ENCODE measurements at places on chromosomes 7 and 10. TPM values are rescaled to one million over a fixed set of nuclear protein-coding genes. Genes with fewer than 3 reads are reported as not detected.
A peak's percentile ranks its signal among the peaks of the same experiment; 100 is the strongest.

TRIM73 gene
- total RNA-seq: 0.39 TPM

- H3K27ac ChIP-seq: no peak overlapping the region
- DNase-seq: no peak
- H3K4me1 ChIP-seq: no peaks in the 10 kb centered on the region
- H3K4me3 ChIP-seq: no peak overlapping the region
Measured at GRCh38 chr7:55026086-55026790, 7.4 kb downstream of the EGFR start.

DNA sequence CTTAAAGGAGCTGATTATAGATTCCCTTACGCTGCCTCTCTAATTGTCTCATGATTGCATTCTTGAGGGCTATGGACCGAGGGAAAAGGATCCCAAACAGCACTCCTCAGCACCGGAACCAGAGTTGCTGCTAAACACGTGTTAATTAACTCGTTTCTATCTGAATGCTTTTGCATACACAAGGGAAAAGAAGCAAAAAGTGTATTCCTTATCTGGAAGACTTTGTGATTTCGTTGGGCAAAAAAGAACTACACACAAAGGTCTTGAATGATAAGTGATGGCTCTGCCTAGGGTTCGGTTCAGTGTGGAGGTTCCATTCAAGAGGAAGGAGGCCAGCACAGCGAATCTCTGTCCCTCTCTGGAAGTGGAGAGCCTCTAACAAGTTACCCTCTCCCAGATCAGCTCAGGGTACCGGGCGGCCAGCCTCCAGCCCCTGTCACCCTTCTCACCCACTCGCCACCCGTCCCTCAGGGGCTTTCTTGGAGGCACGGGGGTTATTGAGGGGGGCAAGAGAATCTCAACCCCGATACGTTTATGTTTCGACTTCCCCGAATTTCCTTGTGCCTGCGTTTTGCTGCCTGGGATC, 515 bp upstream of the SLC4A2 start:
- H3K27me3 ChIP-seq: no peaks in the 10 kb centered on the region
- H3K4me1 ChIP-seq: peaks cover 34% of the 10 kb centered on the region
- H3K27ac ChIP-seq: peak overlapping the region; percentile 78
- no peak for DNase-seq
- peaks cover 3% of the 10 kb centered on the region for H3K36me3 ChIP-seq

GRCh38 chr7:27697861-27698430, 35.3 kb upstream of the HIBADH start:
- H3K27me3 ChIP-seq: no peaks in the 10 kb centered on the region
- no peaks in the 10 kb centered on the region for H3K36me3 ChIP-seq
- H3K27ac ChIP-seq: no peak overlapping the region
- DNase-seq: no peak
- no peak overlapping the region for H3K4me3 ChIP-seq

DNA sequence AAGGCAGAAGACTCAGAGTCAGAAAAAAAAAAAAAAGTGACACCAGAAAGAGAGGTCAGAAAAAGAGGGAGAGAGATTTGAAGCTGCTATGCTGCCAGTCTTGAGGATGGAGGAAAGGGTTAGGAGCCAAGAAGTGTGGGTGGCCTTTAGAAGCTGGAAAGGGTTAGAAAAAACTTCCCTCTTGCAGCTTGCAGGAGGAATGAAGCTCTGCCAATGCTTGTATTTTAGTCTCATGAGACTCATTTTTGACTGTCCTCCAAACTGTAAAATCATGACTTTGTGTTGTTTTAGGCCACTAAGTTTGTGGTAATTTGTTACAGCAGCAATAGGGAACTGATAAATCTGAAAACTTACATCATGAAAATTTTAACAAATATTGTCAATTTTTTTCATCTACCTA, 127.7 kb upstream of the NOBOX start:
- no peaks in the 10 kb centered on the region for H3K27me3 ChIP-seq
- no peaks in the 10 kb centered on the region for H3K36me3 ChIP-seq
- DNase-seq: no peak

GRCh38 chr7:131108212-131108940, 219.3 kb upstream of the MKLN1 start:
- peaks cover 33% of the 10 kb centered on the region for H3K4me1 ChIP-seq
- peak overlapping the region; percentile 93 for H3K27ac ChIP-seq
- peak overlapping the region; percentile 71 for H3K4me3 ChIP-seq
- DNase-seq: peak; percentile 13
- no peaks in the 10 kb centered on the region for H3K36me3 ChIP-seq

DNA sequence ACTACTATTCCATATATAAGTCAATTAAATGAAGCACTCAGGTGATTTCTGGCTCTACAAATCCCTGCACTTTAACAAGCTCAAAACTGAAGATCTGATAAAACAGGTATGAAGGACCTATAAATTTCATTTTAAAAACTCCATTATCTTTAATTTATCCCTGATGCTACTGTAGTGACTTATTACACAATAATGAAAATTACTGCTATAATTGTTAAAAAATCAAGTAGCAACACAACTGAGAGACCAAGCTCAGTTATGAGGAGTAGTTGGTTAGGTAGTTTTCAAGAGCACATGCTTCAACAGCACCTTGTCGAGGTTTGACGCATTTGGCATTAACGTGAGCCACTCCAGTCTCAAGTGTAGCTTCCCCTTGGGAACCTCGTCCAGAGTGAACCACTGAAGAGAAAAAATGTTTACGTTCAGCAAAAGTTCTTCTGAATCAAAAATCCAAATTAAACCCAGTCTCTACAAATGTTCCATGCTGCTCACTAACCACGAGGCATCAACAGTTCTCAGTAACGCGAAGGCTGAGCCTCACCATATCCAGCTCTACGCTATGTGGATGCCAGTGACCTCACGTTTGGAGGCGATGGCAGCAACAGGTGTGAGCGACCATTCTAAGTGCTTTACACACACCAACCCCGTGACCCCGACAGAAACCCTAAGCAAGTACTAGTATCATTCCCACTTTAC, 55.3 kb upstream of the NCAPG2 start:
- no peak overlapping the region for H3K4me3 ChIP-seq
- no peak overlapping the region for H3K27ac ChIP-seq
- no peaks in the 10 kb centered on the region for H3K27me3 ChIP-seq
- no peaks in the 10 kb centered on the region for H3K36me3 ChIP-seq
- H3K4me1 ChIP-seq: no peaks in the 10 kb centered on the region

CFAP58 gene
- 0.17 TPM for total RNA-seq

AGFG2 gene
- total RNA-seq: 15.3 TPM

MMP21 gene
- total RNA-seq: not detected

GRCh38 chr7:46864716-46865115, 717.2 kb downstream of the TNS3 start:
- H3K27me3 ChIP-seq: no peaks in the 10 kb centered on the region
- no peak for DNase-seq
- no peaks in the 10 kb centered on the region for H3K4me1 ChIP-seq
- no peak overlapping the region for H3K27ac ChIP-seq
- no peak overlapping the region for H3K4me3 ChIP-seq
- no peaks in the 10 kb centered on the region for H3K36me3 ChIP-seq

- DNase-seq: no peak
- no peak overlapping the region for H3K4me3 ChIP-seq
- H3K27me3 ChIP-seq: no peaks in the 10 kb centered on the region
- no peaks in the 10 kb centered on the region for H3K4me1 ChIP-seq
- H3K36me3 ChIP-seq: no peaks in the 10 kb centered on the region
- H3K27ac ChIP-seq: no peak overlapping the region
Measured at GRCh38 chr10:29865700-29866355, 193.6 kb downstream of the JCAD start.

GRCh38 chr10:122637376-122637775, 62.3 kb downstream of the C10orf120 start:
- peaks cover 8% of the 10 kb centered on the region for H3K27me3 ChIP-seq
- DNase-seq: no peak
- no peaks in the 10 kb centered on the region for H3K4me1 ChIP-seq
- no peaks in the 10 kb centered on the region for H3K36me3 ChIP-seq

DNA sequence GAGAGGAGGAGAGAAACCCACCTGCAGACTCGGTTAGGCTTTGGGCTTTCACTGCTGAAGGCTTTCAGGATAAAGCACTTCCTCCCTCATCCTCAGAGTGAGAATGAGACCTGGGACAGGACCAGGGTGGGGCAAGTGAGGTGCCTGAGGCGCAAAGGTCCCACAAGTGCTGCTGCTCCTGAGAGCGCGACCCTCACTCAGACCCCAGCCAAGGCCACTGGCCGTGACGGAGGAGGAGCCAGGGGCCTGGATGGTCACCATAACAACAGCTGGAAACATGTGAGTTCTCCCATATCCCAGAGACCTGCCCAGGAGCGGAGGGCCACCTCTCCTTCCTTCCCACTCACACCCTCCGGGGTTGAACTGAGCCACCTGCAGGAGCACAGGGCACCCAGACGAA, 46.9 kb upstream of the MKRN1 start:
- H3K4me1 ChIP-seq: no peaks in the 10 kb centered on the region
- no peaks in the 10 kb centered on the region for H3K27me3 ChIP-seq
- no peak overlapping the region for H3K27ac ChIP-seq
- H3K4me3 ChIP-seq: no peak overlapping the region
- DNase-seq: no peak

ELMO1 gene
- 0.33 TPM for total RNA-seq

DNA sequence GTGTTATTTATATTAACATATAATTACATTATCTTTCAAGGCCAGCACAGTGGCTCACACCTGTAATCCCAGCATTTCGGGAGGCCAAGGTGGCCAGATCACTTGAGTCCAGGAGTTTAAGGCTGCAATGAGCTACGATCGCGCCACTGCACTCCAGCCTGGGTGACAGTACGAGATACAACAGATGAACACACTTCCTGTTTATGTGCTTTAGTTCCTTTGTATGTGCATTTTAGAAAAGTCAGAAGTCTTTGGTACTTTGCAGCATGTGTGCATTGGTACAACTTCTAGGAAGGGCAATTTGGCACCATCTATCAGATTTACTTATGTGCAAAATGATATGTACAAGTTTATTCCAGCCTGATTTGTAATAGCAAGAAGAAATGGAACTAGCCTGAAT, 13.3 kb downstream of the SLC35G1 start:
- H3K27ac ChIP-seq: no peak overlapping the region
- no peaks in the 10 kb centered on the region for H3K4me1 ChIP-seq
- H3K27me3 ChIP-seq: no peaks in the 10 kb centered on the region
- DNase-seq: no peak

OR2A7 gene
- 1.2 TPM for total RNA-seq

- H3K4me1 ChIP-seq: peaks cover 28% of the 10 kb centered on the region
- no peaks in the 10 kb centered on the region for H3K27me3 ChIP-seq
- no peak overlapping the region for H3K27ac ChIP-seq
- H3K36me3 ChIP-seq: no peaks in the 10 kb centered on the region
- H3K4me3 ChIP-seq: no peak overlapping the region
- peak; percentile 24 for DNase-seq
Measured at GRCh38 chr10:20406281-20407104, 490.6 kb downstream of the NEBL start.

- no peaks in the 10 kb centered on the region for H3K36me3 ChIP-seq
- DNase-seq: no peak
- H3K27me3 ChIP-seq: no peaks in the 10 kb centered on the region
- no peak overlapping the region for H3K4me3 ChIP-seq
Measured at GRCh38 chr7:45975847-45976484, 54.9 kb upstream of the IGFBP3 start.

GRCh38 chr10:133009218-133009950, 67.0 kb upstream of the CFAP46 start:
- no peaks in the 10 kb centered on the region for H3K4me1 ChIP-seq
- DNase-seq: no peak
- no peaks in the 10 kb centered on the region for H3K36me3 ChIP-seq

DNA sequence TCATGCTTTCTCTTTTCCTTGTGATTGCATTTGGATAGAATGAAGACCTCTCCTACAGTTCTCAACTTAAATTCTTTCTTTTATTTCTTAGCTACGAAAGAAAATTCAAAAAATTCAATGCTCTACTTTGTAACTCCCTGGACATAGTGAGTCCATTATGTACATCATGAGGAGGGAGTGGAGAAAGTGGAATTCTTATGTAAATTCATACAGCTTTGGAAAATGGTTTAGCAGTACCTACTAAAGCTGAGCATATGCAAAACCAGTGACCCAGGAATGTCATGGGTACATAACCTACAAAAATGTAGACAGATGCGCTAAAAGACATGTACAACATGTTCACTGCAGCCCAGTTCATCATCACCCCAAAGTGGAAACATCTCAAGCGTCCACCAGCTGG, 8.8 kb upstream of the PRKCQ start:
- no peaks in the 10 kb centered on the region for H3K4me1 ChIP-seq
- no peak overlapping the region for H3K27ac ChIP-seq
- no peaks in the 10 kb centered on the region for H3K36me3 ChIP-seq
- H3K4me3 ChIP-seq: no peak overlapping the region

GRCh38 chr10:78459639-78460037, 426.0 kb downstream of the RPS24 start:
- no peaks in the 10 kb centered on the region for H3K27me3 ChIP-seq
- peaks cover 8% of the 10 kb centered on the region for H3K4me1 ChIP-seq
- no peaks in the 10 kb centered on the region for H3K36me3 ChIP-seq
- no peak overlapping the region for H3K27ac ChIP-seq
- no peak overlapping the region for H3K4me3 ChIP-seq

DNA sequence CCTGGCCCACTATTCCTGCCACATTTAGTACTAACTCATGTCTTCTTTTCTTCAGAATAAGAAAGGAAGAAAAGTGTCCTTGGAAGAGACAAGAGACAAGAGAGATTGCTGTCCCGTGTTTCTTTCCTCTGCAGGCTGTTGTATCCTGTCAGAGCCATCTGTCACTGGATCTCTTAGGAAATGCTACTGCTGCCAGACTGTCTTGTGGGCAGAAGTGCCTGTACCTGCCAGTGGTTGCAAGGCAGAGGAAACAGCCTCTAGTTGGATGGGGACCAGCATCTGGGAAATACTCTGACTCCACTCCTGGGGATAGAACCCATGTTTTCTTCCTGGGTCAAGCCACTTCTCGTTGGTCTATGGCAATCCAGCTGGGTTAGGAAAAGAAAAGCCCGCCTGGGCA, 16.7 kb upstream of the MAP3K8 start:
- no peak overlapping the region for H3K4me3 ChIP-seq
- no peak for DNase-seq
- H3K4me1 ChIP-seq: no peaks in the 10 kb centered on the region
- H3K36me3 ChIP-seq: no peaks in the 10 kb centered on the region
- H3K27me3 ChIP-seq: no peaks in the 10 kb centered on the region

DNA sequence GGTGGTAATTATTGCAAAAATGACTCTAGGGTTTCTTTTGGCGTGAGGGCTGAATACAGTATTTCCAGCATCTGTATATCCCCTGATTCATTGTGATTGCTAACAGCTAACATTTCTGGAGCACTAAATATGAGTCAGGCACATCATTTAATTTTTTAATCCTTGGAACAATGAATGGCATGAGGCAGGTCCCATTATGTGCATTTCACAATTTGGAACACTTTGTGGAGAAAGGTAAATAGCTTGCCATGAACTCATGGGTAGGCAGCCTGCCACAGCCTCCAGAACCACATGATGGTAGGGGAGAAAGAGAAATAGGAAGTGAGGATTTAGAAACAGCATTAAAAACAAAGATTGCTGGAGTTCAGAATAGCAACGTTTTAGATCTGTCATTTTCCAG, 1.7 kb downstream of the NPTX2 start:
- H3K27ac ChIP-seq: no peak overlapping the region
- no peak for DNase-seq
- H3K4me1 ChIP-seq: peaks cover 8% of the 10 kb centered on the region
- H3K36me3 ChIP-seq: no peaks in the 10 kb centered on the region
- peaks cover 71% of the 10 kb centered on the region for H3K27me3 ChIP-seq

GRCh38 chr10:17599089-17599488, 18.1 kb downstream of the HACD1 start:
- no peak overlapping the region for H3K4me3 ChIP-seq
- no peak overlapping the region for H3K27ac ChIP-seq
- H3K27me3 ChIP-seq: no peaks in the 10 kb centered on the region

NPSR1 gene
- total RNA-seq: not detected

Data from A673 (cell line).